ENCODE measurements at places on chromosomes 3 and 15.

DNA sequence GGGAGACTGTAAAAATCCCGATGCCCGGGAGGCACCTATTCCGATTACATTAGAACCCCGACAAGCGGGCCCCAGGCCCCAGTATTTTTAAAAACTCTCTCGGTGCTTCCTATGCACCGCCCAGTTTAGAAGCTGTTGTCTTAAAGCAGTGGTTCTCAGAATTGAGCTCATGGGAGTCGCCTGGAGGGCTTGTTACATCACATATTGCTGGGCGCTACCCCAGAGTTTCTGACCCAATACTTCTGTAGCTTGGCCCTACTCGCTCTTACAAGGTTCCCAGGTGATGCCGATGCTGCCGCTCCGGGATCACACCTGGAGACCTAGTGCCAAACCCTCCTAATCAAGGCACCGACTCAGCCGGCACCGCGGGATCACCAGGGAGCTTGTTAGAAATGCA is 35.2 kb downstream of the CPN2 start:
- DNase-seq: no peak

DNA sequence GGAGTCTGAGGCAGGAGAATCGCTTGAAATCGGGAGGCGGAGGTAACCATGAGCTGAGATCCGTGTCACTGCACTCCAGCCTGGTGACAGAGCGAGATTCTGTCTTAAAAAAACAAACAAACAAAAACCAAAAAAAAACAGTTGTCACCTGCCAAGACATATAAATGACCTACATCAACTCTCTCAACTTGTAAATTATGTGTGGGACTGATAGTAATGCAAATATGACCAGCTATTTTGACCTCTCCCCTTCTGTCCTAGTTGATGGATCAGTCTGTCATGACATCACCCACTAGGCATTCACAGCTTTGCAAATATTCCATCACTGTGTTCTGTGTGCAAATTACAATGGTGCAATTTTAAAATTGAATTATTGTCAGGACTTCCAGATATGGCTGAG is 175.4 kb downstream of the EBLN2 start:
- DNase-seq: no peak

DNA sequence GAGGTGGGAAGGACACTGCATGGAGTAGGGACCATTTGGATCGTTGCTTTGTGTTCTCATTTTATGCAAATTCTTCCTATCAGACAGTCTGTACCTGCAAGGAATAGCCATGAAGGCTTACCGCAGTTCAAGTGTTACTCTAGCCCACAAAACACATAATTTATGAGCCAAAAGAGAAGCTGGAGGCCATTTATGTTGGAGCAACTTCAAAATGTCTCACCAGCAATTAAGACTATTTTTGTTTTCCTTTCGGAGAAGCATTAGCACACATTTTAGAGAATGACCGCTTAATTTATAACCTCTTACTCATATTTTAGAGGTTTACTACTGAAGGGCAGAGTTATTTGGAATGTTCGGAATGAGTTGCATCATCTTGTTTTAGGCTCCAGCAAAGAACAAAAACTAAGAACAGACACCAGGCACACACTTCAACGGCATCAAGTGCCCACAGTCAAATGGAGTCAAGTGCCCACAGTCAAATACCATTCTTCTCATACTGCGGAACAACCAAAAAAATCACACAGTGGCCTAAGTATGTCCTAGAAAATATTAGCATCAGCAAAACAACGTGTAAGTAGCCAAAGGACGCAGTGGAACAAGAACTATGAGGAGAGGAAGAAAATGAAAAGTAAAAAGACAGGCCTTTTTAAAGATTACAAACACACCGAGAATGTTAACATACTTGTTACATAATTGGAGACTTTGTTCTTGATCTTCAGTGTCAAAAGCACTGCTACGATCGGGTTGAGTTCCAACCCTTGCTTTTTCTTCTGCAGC is 17.5 kb upstream of the GOLGA8J start:
- no peak for DNase-seq

DNA sequence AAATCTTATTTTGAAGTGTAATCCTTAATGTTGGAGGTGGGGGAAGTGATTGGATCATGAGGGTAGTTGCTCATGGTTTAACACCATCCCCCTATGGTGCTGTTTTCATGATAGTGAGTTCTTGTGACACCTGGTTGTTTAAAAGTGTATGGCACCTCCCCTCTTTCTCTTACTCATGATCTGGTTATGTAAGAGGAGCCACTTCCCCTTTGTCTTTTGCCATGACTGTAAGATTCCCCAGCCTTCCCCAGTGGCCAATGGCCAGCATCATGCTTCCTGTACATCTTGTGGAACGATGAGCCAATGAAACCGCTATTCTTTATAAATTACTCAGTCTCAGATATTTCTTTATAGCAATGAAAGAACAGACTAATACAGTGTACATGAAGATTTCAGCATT is 39.8 kb upstream of the GMNC start:
- DNase-seq: no peak

- DNase-seq: no peak
These were observed 38.7 kb upstream of the RASGRF1 start for GRCh38 chr15:79129235-79129634.

All from left forelimb (tissue), 1 donor.